ENCODE measurements at places on chromosomes 4 and X. TPM values are rescaled to one million over a fixed set of nuclear protein-coding genes. Genes with fewer than 3 reads are reported as not detected.

PITX2 gene
- polyA plus RNA-seq, result 1.8 TPM

DNA sequence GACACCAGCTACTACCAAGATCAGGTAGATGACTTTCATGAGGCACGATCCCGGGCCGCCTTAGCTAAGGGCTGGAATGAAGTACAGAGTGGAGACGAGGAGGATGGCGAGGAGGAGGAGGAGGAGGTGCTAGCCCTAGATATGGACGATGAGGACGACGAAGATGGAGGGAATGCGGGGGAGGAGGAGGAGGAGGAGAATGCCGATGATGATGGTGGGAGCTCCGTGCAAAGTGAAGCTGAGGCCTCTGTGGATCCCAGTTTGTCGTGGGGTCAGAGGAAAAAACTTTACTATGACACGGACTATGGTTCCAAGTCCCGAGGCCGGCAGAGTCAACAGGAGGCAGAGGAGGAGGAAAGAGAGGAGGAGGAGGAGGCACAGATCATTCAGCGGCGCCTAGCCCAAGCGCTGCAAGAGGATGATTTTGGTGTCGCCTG, 481 bp downstream of the UTP3 start:
- no peak for DNase-seq

- no peak for DNase-seq
These were observed 877.5 kb upstream of the TENM3 start for GRCh38 chr4:181365671-181366070.

DNA sequence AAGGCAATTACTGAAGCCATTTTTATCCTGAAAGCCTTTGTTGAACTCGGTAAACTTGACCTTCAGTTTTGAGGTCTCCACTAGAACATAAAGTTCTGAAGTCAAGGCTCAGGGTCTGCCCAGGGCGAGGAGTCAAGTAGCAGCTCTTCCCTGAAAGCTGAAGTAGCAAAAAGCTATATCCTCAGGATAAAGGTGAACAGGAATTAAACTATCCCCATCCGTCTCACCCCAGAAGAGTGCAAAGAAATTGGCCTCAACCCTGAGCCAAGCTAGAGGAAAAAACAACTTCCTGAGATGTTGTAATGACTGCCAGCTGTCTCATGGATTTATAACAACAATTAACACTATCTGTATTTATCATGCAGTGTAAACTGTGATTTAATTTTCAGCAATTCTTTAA, 590.8 kb downstream of the SPRY1 start:
- no peak for DNase-seq

GRCh38 chr4:138182838-138183426, 59.2 kb downstream of the SLC7A11 start:
- peak; percentile 66 for DNase-seq

MSX1 gene
- polyA plus RNA-seq, result 1.4 TPM

DNA sequence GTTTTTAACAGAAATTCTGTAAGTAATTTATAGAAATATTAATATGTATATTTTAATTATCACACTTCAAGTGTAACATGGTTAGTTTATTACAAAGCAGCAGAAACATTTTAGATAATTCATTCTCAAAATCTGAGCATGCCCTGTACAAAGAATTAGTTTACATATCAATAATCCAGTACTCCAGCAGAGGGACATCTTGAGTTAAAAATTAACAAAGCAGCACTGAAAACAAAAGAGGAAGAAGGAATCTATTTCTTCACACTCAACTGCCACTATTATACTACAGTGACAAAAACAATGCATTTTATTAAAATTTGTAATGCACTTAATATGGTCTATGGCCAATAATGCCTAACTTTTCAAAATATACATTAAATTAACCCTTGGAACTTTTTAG, 179.1 kb upstream of the KLHL4 start:
- DNase-seq, result no peak

- DNase-seq, result no peak
These were observed 11.5 kb downstream of the RCHY1 start for GRCh38 chr4:75502671-75503070.

DNA sequence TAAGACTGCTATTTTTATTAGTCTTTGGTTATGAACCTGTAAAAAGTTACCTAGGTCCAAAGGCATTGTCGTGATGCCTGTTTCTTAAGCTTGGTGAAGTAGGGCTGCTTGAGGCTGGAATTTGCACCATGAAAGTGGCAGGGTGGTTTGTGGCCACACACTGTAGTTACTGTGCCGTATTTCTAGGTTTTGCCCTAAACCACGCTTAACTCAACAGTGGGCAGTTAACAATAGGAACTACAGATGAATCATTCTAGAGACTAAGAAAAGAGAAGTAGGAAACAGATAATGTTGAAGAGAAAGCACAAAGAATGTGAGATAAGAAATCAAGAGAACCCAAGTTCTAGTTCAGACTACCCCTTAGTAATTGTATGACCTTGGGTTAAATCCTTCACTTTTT, 11.5 kb downstream of the ETNPPL start:
- DNase-seq, result no peak

- no peak for DNase-seq
These were observed 103.7 kb downstream of the JADE1 start for GRCh38 chr4:128913228-128913627.

DNA sequence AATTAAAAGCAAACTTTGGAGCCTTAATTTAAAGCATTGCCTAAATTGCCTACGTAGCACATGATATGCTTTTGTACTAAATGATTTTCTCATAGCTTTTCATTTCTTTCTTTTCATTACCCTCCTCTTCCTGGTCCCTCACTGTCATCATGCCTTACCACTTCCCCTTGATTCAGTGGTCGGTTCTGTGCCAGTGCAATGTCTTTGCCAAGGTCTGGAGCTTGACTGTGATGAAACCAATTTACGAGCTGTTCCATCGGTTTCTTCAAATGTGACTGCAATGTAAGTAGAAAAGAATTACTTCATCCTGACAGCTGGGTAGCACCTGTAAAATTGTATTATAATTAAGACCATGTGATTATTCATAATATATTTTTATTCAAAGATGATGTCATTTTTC, 72.5 kb downstream of the C4orf46 start:
- no peak for DNase-seq

- peak; percentile 40 for DNase-seq
These were observed 518 bp downstream of the TACR3 start for GRCh38 chr4:103719105-103719829.

PDZD4 gene
- polyA plus RNA-seq, result 10.5 TPM

- peak; percentile 84 for DNase-seq
These were observed at the start of gene TBC1D19 for GRCh38 chr4:26583865-26584652. TBC1D19 (plus strand) TSS chr4:26584084; CDS start chr4:26584194, 110 bp downstream.

- no peak for DNase-seq
These were observed 159.1 kb upstream of the TTC29 start for GRCh38 chr4:147104768-147105167.

GRCh38 chrX:9557521-9557920, 92.7 kb downstream of the TBL1X start:
- DNase-seq, result no peak

- no peak for DNase-seq
These were observed 35.7 kb upstream of the FMR1 start for GRCh38 chrX:147875866-147876596.

NAA10 gene
- polyA plus RNA-seq, result 50.5 TPM

DNA sequence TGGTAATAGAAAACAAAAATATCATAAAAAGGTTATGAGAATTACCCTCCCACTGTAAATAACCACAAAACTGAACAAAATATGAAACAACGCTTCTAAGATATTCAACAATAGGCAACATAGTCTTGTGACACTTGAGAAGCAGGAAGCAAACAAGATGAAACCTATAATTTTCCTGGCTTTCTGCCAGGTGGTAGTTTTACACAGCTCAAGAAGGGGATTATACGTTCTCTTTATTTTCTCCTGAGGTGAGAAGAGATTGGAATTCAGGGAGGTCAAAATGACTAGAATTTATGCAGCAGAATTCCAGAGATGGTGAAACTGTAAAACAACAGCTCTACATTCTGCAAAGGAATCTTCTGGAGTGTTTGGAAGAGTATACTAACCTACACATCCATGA, 186.0 kb downstream of the HHIP start:
- no peak for DNase-seq

GRCh38 chr4:70863099-70863790, 23.6 kb upstream of the GRSF1 start:
- no peak for DNase-seq

DNA sequence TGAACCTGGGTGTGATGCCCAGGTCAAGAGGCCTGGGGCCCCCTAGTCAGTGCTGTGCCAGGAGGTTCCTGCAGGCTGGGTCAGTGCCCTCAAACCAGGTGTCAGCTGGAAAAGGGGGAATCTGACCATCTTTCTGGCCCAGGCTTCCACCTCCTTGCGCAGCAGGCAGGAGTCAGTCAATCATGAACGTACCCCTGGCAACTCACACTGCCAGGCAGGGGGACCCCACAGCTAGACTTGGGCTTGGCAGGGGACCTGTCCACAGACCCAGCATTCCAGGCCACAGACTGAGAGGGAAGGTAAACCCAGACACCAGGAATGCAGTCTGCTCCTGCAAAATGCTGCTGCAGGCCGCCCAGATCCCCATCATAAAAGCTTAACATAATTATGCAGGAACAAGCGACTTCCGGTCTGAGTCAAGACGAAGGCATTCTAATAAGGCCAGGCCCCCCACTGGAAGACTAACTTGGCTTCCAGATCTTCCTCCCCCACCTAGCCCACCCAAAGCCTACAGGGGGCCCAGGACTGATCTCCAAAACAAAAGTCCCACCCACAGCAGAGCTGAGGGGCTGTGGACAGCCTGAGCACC, 156.3 kb downstream of the BCOR start:
- no peak for DNase-seq

GRCh38 chr4:185467101-185467500, 4.4 kb downstream of the CCDC110 start:
- DNase-seq, result no peak

All from left renal cortex interstitium (tissue), 4 donors.